NCI-H1694 treated with DMSO at 0.1 percent for 48 hours (cell line): ENCODE measurements at places on chromosomes 12 and 14.

DNA sequence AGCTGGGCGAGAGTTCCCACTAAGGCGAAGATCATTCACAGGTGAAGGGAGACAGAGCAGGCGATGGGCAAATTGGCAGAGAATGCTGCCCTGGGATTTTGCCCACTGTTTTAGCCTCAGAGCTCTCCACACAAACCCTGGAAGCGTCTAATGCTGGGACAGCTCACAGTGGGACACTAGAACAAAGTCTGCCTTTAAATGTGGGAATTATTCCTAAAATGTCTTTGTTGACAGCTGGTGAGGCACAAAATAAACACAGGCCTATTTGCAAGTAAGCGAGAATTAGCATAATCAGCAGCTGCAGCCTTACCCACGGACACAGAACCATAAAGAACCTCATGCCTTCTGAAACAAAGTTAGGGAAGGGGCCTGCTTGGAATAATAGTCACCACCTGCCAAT, 824.5 kb downstream of the AACS start:
- DNase-seq, result no peak

GRCh38 chr14:99955826-99956455, 109.3 kb upstream of the EVL start:
- no peak for DNase-seq

GRCh38 chr14:52678591-52678990, 16.8 kb downstream of the ERO1A start:
- DNase-seq, result no peak

GRCh38 chr12:43957732-43958372, 122.0 kb downstream of the TMEM117 start:
- peak; percentile 33 for DNase-seq

DNA sequence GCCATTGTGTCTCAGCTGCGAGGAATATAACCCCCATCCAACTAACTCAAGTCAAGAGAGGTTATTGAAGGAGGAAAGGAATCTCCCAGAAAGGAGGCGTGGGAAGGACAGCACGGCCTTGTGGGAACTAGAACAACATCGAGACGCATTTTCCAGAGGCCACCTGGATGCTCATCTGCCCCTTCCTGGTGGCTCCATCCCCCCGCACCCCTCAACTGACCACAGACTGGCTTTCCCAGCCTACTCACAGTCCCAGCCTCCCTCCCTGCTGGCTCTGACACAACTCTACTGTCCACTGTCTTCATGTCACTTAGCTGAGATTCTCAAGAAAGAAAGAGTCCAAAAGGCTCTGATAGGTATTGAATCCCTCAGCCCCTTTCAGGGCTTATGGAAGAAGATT, 66.0 kb upstream of the CLMN start:
- no peak for DNase-seq

DNA sequence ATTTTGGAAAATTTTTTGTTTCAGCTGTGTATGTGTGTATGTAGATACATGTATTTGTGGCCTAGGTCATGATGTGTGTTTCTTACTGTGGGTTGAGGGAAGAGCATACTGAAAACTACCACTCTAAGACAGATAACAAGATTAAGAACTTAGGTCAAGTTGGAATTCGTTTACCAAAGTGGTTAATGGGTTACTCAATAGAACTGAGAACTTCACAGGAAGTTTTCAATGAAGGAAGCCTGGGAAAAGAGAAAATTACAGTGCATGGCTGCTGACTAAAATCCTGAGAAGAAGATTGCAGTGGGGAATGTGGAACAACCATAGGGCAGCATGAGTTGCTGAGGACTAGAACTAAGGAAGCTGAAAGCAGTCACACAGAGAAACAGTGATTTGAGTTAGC, 21.4 kb upstream of the FOXG1 start:
- no peak for DNase-seq

GRCh38 chr12:3189282-3189681, 112.1 kb downstream of the TSPAN9 start:
- DNase-seq, result no peak

DNA sequence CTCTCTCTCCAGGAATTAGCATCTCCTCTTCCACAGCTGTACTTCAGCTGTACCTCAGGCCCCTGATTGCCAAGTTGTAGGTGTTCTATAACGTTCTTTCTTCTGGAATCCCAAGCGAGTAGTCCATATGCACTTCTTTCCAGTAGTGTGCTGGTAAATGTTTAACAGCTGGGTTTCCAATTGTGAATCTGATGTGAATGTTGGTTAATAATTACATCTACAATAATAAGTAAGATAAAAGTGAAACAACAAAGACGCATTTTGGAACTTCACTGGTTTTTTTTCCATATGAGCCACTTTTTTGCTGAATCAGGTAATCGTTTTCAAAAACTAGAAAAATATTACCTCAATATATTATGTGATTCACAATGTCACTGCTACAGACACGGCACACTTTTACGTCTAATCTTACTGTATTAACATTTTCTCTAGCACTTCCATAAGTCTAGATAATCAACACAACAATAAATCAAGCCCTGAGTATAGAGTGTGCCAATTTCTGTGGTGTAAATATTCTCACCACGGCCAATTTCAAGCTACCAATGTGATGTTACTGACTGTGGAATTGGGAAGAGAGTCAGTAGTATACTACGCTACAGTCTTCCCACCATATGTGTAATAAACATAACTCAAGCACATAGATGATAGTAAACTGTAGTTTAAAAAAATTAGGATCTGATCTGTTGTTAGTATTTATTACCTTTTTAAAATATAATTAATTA, 113.0 kb downstream of the ZFP36L1 start:
- DNase-seq, result no peak

DNA sequence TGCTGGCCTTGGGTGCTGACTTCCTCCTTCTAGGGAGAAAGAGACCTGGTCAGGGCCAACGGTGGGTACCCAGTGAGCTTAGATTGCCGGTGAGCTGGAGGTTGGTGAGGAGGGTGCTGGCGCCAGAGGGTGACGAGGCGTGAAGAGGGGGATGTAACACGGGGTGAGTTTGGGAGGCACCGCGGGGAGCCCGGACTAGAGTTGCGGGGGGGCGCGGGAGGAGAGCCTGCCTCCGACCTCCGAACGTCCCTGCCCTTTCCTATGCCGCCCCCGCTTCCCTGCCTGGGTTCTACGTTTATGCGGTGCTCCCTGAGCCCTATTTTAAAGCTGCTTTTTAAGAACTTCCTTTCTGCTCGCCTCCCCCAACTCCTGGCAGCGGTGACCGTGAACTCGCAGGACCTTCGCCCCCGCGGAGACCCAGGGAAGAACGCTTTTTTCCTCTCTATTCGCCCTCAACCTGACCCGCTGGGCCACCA, 18.6 kb downstream of the OR6S1 start:
- DNase-seq, result no peak

GRCh38 chr14:93046705-93047050, 69.0 kb downstream of the ITPK1 start:
- no peak for DNase-seq

DNA sequence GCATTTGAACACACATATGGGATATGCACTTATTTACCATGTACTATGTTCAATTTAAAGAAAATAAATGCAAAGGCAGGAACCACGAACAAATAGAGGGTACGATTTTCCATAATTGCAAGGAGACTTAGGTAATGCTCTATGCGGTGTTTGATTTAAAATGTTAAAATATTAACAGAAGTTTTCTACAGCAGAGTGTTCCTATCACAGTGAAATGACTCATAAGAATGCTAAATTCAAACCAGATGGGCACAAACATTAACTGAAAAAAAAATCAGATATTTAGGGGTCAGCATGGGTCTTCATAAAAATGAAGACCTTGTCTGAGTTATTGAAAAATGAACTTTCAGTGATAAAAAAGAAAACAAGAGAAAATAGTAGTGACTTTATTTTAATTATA, 65.4 kb downstream of the LLPH start:
- DNase-seq, result no peak

DNA sequence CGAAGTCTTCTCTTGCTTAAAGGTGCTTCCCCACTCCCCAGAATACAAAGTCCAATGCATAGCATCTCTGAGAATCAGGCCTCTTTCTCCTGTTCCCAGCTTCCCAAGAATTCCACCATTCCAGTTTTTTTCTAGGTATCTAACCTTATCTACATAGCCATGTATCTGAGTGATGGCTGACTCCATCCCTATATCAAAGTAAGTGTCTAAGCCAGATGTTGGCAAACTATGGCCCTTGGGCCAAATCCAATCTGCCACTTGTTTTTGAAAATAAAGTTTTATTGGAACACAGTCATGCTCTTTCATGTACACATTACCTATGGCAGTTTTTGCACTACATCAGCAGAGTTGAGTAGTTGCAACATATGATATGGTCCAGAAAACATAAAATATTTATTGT, 129.6 kb downstream of the LLPH start:
- DNase-seq, result no peak

DNA sequence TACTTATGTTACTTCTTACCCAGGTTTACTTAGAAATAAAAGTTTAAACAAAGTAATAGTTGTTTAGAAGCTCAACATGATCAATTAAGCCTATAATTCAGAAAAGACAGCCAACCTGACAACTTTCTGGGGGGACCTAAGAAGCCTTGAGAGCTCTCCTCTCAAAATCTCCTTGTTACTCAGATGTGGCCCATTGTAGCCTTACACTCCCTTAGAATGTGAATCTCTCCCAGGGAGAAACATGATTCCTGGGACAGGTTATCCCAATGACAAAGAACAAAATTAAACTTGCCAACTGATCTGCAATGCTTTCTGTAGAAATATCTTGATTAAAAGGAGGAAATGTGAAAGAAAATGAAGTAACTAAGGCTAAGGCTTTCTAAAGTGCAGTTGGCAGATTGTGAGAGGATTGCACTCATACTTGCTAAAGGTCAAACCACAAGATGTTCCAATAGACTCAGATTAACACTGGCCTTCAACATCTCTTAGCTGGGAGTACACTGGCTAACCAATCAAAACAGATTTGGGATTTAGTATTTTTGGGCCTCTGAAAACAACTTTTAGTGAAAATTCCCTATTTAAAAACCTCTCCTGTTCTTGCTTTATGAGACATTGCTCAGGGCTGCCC, 72.3 kb upstream of the TMX1 start:
- no peak for DNase-seq

- no peak for DNase-seq
Observed at GRCh38 chr12:116138781-116139180, 138.7 kb downstream of the MED13L start.

GRCh38 chr12:47085815-47086252, 6.1 kb upstream of the AMIGO2 start:
- DNase-seq, result no peak

GRCh38 chr12:22229652-22230279, 104.7 kb downstream of the ST8SIA1 start:
- DNase-seq, result no peak

GRCh38 chr12:104769144-104769561, 188.9 kb downstream of the SLC41A2 start:
- peak; percentile 57 for DNase-seq

GRCh38 chr12:66367015-66367667, 64.8 kb downstream of the HELB start:
- DNase-seq, result no peak

GRCh38 chr12:116320791-116321217, 43.3 kb upstream of the MED13L start:
- DNase-seq, result no peak

DNA sequence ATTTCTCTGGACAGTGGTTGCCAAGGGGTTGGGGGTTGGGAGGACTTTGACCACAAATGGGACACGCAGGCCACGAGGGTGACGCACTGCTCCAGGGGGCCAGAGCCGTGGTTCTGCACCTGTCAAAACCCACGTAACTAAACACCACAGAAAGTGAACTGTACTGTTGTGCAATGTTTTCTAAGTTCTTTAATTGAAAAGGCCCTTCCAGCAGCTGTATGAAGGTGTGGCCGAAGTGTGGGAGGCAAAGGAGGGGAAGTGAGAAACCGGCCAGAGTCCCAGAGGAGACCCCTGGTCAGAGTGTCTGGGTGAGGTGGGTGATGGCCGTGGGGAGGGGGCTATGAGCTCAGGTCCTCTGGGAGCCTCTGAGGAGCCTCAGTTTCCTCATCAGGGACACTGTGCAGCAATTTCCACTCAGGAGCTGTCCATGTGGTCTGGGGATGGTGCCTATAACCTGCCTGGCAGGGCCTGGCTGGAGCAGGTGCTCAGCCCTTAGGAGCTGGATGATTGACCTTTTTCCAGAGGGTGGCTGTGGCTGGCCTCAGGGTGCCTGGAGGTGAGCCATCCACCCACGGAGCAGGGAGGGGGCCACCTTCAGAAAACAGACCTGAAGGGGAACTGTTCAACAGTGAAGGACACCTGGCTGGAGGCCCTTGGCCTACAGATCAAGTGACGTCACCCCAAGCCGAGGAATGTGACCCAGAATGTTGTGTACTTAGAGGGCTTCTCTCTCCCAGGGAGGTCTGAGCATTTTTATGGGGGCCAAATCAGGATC, 9.8 kb upstream of the BDKRB2 start:
- no peak for DNase-seq

DNA sequence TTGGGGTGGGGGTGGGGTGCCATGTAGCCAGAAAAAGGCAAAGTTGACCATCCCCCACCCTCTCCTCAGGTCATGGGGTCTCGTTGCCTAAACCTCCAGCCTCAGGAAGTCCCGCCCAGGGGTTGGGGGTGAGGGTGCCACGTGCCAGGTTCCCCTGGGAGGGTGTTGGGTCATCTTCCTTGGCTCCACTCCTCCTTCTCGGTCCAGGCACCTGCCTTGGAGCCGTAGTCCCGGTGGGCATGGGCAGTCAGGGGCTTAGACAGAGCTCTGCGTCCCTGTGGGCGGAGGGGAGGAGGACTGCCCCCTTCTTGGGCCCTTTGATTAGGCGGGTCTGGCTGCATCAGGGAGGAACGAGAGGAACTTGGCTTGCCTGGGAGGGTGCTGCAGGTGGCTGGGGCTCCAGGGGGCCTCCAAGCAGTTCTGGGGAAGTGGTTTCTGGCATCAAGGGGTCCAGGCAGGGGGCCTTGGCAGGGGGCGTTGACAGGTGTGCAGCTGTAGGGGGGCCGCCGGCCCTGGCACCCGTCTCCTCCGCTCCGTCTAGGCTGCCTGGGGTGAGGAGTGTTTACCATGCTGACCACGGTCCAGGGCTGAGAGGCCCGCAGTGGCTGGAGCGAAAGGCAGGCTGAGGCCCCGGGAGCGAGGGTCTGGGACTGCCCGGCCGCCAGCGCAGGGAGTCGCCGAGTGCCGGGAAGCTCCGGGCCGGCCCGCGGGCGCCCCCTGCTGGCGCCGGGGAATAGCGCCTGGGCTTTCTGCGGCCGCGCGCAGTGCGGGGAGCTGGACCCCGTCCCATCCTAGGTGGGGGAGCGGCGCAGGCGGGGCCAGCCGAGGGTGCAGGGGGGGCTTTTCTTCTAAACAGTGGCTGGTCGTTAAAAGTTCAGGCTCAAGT, 7.9 kb downstream of the SETD1B start:
- DNase-seq, result peak; percentile 9

- no peak for DNase-seq
Observed at GRCh38 chr12:49066120-49066519, 3.7 kb downstream of the RHEBL1 start.

DNA sequence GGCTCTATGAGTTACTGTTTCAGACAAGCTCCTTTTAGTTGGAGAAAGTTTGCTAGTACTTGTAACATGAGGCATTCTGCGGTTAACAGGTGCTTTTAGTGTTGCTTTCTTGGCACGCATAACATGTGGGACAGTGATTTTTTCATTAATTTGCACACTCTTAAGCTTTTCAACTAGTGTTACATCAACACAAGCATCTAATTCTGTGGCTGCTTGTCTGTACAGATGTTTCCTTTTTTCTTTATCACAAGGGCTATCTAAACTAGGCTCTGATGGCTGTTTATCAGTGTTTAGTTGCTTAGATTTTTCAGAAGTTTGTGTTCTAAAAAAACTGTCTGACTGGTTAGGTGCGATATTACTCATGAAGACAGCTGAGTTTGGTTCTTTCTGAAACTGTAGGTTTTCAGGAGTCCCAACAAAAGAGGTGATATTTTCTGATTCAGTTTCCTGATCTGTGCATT, 120.1 kb downstream of the RALGAPA1 start:
- DNase-seq, result no peak

- no peak for DNase-seq
Observed at GRCh38 chr14:24880689-24881088, 169.3 kb downstream of the STXBP6 start.
